CD4-positive, alpha-beta T cell treated with Interleukin-15 for 1 hour (primary cell): ENCODE measurements at places on chromosomes 3 and 15.

GRCh38 chr3:24227635-24228034 lies 267.0 kb downstream of the THRB start:
- no peak for DNase-seq

DNA sequence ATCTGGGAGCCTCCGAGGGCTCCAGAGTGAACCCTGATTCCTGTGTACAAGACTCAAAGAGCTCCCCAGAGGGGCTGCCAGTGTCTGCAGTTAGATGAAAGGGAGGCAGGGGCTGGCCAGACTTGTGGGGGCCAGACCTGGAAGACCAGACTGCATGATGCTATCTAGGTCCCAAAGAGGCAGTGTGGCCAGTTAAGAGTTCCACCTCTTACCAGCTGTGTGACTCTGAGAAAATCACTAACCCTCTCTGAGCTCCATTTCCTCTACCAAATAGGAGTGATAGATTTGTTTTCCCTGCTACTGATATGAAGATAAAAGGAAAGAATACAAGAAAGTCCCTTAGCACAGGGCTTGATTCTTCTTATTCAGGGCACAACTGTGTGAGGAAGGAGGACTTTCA lies 29.0 kb downstream of the ACSBG1 start:
- no peak for DNase-seq

DNA sequence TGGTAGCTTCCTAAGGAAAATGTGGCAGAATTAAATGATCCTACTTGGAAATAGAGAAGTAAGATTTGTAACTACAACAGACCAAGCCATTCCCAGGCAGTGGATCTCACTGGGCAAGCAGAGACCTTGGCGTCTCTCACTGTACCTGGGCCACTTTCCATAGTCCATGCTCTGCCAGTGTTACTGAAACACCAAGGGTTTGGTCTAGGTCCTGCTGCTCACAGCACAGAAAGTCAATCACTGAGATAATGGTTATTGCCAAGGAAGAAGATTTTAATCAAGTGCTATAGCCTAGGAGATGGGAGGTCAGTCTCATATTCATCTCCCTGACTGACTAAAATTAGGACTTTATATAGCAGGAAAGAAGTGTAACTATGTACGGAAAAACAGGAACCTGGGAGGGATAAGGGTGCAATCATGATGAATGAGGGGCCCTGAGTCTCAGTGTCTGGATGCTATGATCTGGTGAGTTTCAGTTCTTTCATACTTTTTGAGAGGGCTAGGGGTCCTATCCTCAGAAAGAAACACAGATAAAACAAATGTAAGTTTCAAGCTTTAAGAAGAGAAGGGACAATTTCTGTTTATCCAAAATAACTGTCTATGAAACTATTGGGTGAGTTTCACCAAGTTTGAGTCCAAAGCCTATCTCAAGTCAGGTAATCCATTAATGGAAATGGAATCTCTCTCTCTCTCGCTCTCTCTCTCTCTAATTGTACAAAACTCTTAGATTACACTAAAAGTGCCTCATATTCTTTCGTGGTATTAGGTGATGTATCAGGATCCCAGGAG lies 20.6 kb downstream of the GPR15 start:
- no peak for DNase-seq

- DNase-seq: no peak
Measured at GRCh38 chr3:9142362-9142761, 107.1 kb downstream of the SRGAP3 start.

- DNase-seq: no peak
Measured at GRCh38 chr3:8884630-8885290, 78.5 kb downstream of the RAD18 start.

GRCh38 chr3:14286887-14287500 lies 108.4 kb downstream of the LSM3 start:
- no peak for DNase-seq
